ENCODE measurements at places on chromosomes 11 and 22. TPM values are rescaled to one million over a fixed set of nuclear protein-coding genes. Genes with fewer than 3 reads are reported as not detected.

The APOL4 gene
- 4.7 TPM for total RNA-seq

The GRIA4 gene
- total RNA-seq: not detected

- peak overlapping the region; percentile 68 for H3K27ac ChIP-seq
- peaks cover 45% of the 10 kb centered on the region for H3K36me3 ChIP-seq
- DNase-seq: no peak
- no peak overlapping the region for H3K4me3 ChIP-seq
Observed at GRCh38 chr11:64793271-64794160, 9.5 kb downstream of the MAP4K2 start.

The FBLN1 gene
- total RNA-seq: 82.8 TPM

- no peaks in the 10 kb centered on the region for H3K27me3 ChIP-seq
- no peak overlapping the region for H3K27ac ChIP-seq
- H3K4me3 ChIP-seq: no peak overlapping the region
- H3K36me3 ChIP-seq: no peaks in the 10 kb centered on the region
- H3K4me1 ChIP-seq: peaks cover 3% of the 10 kb centered on the region
- no peak for DNase-seq
Observed at GRCh38 chr11:2567026-2567671, 122.3 kb downstream of the KCNQ1 start.

DNA sequence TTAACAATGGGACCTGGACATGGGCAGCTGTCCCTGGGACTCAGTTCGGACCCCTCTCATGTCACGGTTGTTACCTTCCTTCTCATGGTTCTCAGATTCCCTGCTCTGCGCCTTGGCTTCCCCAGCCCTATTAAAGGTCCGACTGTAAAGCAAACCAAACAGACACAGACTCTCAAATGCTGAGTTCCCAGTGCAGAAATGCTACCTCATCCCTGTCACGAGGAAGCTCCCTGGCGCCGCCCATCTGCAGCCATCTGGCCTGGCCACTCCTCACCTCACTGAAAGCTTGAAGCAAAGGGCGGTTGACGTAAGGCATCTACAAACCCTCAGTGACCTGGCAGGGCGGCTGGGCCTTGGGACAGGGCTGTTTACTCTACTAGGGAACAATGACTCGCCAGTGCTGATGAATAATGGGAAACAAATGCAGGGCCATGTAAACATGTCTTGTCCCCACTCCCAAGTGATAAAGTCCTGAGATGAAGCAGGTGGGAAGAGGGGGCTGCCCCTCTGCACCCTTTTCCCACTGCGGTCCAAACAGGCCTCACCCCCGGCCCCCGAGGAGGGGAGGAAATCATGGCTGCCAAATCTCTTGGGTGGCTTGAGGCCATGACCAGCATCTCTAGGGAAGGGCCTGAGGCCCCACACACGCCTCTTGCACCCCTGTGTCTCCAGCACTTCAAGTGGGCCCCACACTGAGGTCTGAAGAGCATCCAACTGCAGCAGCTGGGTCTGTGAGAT, 49.3 kb downstream of the SCUBE1 start:
- no peaks in the 10 kb centered on the region for H3K27me3 ChIP-seq
- no peak for DNase-seq
- H3K4me1 ChIP-seq: peaks cover 53% of the 10 kb centered on the region

DNA sequence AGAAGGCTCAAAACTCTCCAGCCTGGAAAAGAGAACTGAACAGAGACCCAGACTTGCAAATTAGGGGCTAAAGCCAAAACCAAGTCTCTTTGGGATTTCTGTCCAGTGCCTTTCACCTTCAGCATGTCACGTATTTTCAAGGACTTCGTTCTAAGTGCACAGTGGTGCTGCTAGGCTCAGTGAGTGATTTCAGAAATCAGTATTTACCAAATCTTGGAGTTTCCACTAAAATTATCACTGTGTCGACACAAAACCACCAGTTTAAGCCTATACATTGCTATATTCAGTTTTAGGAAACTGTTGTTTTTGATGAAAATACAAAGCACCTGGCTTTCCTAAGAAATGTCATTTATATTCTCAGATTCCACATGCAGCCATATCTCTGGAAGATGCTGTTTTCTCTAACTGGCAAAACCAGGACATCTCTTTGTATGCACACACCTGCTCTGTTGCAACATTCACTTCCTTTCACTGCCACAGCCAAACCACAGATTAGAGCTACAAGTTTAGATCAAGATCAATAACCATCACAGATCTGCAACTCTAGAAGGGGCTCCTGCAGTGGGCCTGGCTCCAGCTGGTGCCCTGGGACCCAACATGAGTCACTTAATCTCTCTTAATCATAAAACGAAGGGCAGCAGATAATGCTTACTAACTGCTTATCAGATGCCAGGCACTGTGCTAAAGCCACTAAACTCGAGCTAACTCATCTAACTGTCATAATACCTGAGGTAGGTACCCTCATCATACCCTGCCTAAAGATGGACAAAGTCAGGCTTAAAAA, 22.3 kb downstream of the SMCO4 start:
- no peak overlapping the region for H3K4me3 ChIP-seq
- H3K36me3 ChIP-seq: no peaks in the 10 kb centered on the region
- DNase-seq: no peak
- H3K27me3 ChIP-seq: no peaks in the 10 kb centered on the region
- peaks cover 52% of the 10 kb centered on the region for H3K4me1 ChIP-seq

DNA sequence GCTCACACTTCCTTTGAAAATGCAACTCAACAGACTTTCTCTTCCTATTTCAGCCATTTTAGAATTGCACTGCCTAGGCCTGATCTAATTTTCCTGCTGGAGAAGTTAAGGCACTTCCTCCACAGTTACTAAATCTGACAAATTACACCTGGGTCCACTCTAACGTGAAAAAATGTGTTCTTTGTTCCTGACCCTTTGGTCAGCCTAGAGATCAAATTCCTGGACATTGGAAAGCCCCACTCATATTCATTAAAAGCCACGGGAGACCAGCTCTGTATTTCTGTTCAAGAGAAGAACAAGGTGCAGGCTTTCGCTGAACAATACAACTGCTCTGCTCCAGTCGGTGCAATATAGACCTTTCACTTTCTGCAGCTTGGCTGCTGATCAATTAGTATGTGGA, 96.6 kb downstream of the MPPED2 start:
- H3K4me3 ChIP-seq: no peak overlapping the region
- H3K36me3 ChIP-seq: no peaks in the 10 kb centered on the region
- no peaks in the 10 kb centered on the region for H3K27me3 ChIP-seq
- peaks cover 36% of the 10 kb centered on the region for H3K4me1 ChIP-seq
- DNase-seq: no peak

DNA sequence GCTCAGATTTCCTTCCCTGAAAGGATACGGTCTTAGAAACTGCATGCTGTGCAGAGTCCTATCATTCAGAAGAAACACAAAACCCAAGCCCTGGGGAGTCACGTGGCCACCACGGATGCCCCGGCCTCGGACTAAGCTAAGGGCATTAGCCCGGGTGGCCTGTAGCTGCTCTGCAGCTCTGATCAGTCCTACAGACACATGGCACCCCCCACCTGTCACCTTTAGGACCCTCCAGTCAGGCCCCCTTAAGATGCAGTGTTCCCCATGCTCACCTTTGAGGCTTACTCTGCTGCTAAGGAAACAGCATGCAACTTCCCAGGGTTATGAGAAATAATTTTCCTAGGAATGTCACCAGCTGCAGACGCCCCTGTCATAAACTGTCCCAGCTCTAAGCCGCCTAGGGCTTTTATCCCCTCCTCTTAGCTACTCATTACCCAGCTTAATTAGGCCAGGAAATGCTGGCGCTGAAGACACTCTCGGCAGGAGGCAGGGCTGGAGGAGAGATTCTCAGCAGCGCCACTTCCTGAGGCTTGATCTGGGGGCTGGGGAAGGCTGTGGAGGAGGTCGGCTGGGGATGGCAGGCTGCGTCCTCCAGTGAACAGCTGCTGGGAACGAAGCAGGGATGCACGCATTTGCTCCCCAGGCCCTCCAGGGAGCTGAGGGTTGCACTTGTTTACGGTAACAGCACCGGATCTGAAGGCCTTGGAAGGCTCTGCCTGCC, 47.2 kb upstream of the ADA2 start:
- peak; percentile 45 for DNase-seq
- no peaks in the 10 kb centered on the region for H3K36me3 ChIP-seq
- peaks cover 19% of the 10 kb centered on the region for H3K4me1 ChIP-seq
- peaks cover 10% of the 10 kb centered on the region for H3K27me3 ChIP-seq
- peak overlapping the region; percentile 84 for H3K27ac ChIP-seq
- H3K4me3 ChIP-seq: no peak overlapping the region

The UCP2 gene
- total RNA-seq: 23.4 TPM

DNA sequence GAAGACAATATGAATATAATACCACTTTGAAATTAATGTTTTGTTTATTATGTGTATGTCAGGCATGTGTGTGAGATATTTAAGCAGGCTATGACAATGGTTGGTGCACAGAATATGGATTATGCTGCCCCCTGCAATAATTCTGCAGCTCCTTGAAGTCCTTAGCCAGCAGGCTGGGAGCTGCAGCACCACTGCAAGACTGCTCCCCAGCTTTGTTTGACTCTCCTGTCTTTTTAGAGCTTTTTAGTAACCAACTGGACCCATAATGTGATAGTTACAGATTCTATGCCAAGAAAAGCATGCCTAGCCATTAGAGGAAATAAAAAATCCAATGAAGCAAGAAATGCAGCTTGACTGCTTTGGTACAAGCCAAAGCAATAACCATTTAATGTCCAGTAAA, 535.1 kb downstream of the TMEM135 start:
- no peaks in the 10 kb centered on the region for H3K4me1 ChIP-seq
- H3K27me3 ChIP-seq: no peaks in the 10 kb centered on the region
- H3K4me3 ChIP-seq: no peak overlapping the region
- no peak for DNase-seq
- no peaks in the 10 kb centered on the region for H3K36me3 ChIP-seq
- H3K27ac ChIP-seq: no peak overlapping the region

DNA sequence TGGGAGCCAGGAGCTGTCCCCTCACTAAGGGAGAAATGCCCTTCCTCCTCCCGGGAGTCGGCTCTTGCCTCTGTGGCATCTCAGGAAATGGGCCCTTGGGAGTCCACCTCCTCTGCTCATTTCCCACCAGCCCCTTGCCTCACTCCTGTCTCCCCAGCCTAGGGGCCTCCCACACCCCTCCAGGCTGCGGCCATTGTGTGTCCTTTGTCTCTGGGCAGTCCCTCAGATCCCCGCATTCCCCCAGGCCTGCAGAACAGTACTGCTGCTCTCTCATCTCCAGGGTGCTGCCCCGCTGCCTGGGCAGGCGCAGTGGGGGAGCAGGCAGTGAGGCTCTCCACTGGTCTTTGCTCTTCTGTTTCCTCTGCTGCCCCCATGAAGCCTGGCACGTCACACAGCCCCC, 25.0 kb downstream of the ADA2 start:
- H3K27me3 ChIP-seq: no peaks in the 10 kb centered on the region
- no peak for DNase-seq
- H3K4me3 ChIP-seq: no peak overlapping the region
- H3K36me3 ChIP-seq: peaks cover 17% of the 10 kb centered on the region
- no peak overlapping the region for H3K27ac ChIP-seq
- H3K4me1 ChIP-seq: peaks cover 11% of the 10 kb centered on the region

The CYB5R3 gene
- 298 TPM for total RNA-seq

GRCh38 chr11:82045748-82046457, 687.8 kb downstream of the FAM181B start:
- DNase-seq: no peak
- no peaks in the 10 kb centered on the region for H3K4me1 ChIP-seq
- no peaks in the 10 kb centered on the region for H3K36me3 ChIP-seq

GRCh38 chr11:2259466-2259830, 10.9 kb downstream of the ASCL2 start:
- H3K4me3 ChIP-seq: no peak overlapping the region
- H3K4me1 ChIP-seq: no peaks in the 10 kb centered on the region
- DNase-seq: no peak
- peaks cover 52% of the 10 kb centered on the region for H3K27me3 ChIP-seq

DNA sequence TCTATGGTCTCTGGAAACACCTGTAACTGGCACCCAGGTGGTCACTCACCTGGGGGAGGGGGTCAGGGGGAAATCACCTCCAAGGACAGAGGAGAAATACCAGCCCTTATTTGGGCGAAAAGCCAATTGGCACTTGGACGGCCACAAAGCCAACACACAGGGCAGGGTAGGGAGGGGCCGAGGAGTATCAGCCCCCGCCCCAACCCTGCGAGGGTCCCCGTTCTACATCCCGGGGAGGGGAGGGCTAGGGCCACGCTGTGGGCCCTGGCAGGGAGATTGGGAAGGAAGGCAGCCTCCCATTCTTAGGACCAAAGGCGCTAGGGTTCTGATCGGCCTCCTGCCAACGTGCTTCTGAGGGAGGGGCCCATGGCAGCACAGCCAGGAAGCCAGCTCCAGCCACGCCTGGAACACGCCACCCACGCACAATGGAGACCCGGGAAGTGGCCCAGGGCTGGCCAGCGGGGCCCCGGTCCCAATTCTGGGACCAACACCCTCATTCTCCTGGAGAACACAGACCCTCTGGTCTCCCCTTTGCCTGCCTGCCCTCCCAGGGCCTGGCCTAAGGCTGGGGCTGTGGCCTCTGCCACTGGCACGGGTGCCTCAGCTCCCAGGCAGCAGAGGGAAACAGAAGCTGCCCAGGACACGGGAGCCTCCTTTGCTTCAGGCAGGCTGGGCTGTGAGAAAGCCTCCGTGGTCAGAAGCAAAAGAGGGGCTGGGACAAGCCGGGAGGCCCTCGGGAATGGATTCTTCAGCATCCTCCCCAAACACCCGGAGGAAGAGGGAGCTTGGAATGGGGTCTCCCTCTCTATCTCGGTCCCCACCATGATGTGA, 7.4 kb downstream of the CBX6 start:
- H3K27me3 ChIP-seq: no peaks in the 10 kb centered on the region
- peak; percentile 62 for DNase-seq
- peak overlapping the region; percentile 34 for H3K4me3 ChIP-seq
- peaks cover 82% of the 10 kb centered on the region for H3K4me1 ChIP-seq
- peaks cover 27% of the 10 kb centered on the region for H3K36me3 ChIP-seq
- H3K27ac ChIP-seq: peak overlapping the region; percentile 84

DNA sequence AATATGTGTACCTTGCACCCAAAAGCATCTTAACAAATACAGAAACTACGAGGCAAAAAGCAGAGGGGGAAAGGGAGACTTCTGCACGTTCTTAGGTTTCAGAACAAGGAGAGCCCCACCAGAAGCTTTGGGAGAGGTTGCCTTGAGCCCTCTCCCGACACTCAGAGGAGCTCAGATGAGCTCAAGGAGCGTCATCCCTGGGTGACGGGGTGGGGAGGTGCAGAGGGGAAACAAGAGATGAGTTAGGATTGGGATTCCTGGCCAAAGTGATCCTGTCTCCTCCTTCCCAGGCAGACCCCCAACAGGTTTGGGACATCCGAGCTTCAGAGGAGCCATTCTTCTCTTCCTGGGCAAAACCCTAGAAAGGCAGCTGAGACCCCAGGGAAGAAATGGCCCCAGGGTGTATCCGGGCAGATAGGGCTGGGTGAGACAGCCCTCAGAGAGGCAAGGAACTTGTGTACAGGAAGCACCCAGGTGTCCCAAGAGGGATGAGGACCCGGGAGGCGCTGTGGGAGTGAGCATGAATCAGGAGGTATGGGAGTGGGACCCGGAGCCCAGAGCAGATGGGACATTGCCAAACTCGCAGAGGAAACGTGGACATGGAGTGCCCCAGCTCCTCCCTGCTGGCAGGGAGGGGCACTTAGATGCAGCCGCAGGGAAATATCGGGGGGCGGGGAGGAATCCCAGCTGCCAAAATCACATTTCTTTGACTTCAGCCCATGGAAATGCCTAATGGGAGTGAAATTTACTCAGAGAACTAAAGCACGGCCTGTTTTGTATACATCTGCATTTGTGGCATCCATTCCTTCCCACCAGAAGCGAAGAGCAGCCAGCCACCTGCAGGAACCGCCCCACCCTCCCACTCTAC, 12.4 kb downstream of the C1QTNF6 start:
- H3K27ac ChIP-seq: peak overlapping the region; percentile 60
- H3K36me3 ChIP-seq: no peaks in the 10 kb centered on the region
- peak overlapping the region; percentile 39 for H3K4me3 ChIP-seq
- peaks cover 54% of the 10 kb centered on the region for H3K4me1 ChIP-seq
- no peaks in the 10 kb centered on the region for H3K27me3 ChIP-seq
- no peak for DNase-seq

The BATF2 gene
- total RNA-seq: 1.3 TPM

The CCND1 gene
- total RNA-seq: 160 TPM

All from left ventricle myocardium inferior (tissue), 1 donor.